ENCODE measurements at places on chromosomes 5 and 9.
A peak's percentile ranks its signal among the peaks of the same experiment; 100 is the strongest.

DNA sequence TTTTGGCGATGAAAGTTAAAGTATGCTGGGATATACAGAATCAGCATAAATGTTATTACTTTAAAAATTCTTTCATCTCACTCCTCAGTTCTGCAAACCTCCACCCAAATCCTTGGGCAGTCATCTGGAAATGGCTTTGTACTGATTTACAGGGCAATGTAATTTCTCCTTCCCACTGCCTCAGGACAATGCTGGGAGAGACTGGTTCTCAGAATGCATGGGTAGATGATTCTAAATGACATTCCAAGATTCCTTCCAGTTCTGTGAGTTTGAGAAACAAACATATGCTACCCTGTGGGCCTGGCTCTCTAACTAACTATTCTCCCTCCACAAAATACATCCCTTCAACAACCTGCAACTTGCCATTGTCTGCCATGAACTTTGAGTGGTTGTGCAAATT, 7.5 kb upstream of the PSAT1 start:
- no peak for DNase-seq

DNA sequence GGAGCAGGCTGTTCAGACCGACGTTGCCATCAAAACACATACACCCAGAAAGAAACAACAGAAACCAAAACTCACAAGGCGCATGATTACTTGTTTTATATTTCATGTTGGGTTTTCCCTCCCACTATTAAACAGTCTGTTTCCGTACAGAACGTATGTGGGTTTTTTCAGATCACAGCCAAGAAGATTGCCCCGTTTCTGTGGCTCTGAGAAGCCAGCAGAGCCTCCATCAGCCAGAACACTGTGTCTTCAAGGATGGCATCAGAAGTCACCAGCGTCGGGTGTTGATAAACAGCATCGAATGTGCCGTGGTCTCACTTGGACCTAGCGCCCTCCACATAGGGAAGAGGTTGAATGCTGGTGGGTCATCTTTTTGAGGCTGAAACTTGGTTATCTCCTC, 42.8 kb downstream of the FAM78A start:
- DNase-seq = no peak

DNA sequence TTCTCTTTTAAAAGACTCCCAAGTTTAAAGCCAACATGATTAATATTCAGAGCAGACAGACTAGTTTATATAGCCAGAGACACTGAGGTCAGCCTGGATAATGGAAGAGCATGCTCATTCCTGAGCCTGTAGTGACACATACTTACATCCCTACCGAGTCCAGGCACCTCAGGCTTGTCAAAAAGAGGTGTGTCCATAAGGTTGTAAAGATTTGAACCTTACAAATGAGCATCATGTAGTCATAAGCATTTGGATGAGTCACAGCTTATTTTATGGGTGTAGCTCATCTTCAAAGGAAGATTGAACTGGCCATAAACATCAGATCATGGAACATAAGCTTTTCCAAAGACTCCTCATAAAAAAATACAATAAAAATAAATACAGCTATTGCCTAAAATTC, 333.5 kb downstream of the EFNA5 start:
- no peak for DNase-seq

- DNase-seq = peak; percentile 37
Measured at GRCh38 chr5:129899454-129899853, 4.8 kb upstream of the CHSY3 start.

DNA sequence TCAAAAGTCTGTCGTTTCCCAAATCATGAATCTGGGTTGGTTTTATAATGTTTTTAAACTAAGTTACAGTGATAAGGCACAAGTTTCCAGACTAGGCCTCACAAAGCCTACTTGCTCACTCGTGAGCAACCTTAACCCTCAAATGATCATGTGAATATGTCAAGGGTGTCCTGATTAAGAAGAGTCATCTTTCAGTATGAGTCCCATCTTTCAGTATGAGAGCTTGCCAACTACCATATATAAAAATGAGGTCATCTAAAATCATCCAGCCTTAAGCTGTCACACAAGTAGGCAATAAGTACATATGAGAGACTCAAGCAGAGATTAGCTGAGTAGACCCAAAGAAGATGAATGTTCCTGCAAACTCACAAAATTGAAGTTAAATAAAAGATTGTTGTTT, 668.4 kb upstream of the FAM174A start:
- no peak for DNase-seq

DNA sequence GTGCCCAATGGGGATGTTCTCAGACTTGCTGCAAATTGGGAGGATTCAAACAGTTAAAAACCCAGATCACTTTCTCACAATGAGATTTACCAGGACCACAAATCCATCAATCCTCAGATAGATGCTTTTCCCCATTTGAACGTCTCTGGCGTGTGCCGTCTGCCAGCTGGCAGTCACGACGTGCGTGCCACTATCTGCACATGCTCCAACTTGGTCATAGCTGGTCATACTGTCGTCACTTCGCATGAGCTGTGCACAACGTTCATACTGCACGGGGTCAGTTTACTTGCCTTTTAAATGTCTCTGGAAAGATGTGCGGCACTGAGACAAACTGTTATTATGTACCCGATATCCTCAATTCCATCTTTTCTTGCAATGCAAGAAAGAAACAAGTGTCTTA, 118.3 kb upstream of the RAPGEF1 start:
- DNase-seq = no peak

GRCh38 chr9:121840838-121841760, 189.7 kb downstream of the DAB2IP start:
- DNase-seq = no peak

- no peak for DNase-seq
Measured at GRCh38 chr5:37954561-37954960, 114.7 kb upstream of the GDNF start.

DNA sequence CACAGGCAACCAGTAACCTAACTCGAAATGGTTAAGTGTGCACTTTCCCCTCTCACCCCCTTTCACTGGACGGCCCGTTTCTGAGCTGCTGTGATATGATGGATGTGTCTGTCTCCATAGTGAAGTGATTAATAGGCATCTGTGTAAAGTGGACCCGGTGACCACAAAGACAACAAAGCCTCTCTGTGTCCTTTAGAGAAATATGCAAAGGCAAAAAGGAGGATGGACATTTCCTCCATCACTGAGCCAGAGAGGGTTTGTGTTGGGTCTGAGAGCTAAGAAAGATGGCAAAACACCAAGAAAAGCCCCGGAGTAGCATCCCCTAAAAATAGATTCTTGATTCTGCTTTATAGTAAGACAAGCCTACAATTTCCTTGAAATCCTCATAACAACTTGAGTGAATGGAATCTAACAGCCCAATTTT, 120.6 kb downstream of the SEMA6A start:
- no peak for DNase-seq

- no peak for DNase-seq
Measured at GRCh38 chr9:85978496-85978895, 37.5 kb downstream of the NAA35 start.

- no peak for DNase-seq
Measured at GRCh38 chr9:29769019-29769418, 2195.7 kb upstream of the C9orf72 start.

DNA sequence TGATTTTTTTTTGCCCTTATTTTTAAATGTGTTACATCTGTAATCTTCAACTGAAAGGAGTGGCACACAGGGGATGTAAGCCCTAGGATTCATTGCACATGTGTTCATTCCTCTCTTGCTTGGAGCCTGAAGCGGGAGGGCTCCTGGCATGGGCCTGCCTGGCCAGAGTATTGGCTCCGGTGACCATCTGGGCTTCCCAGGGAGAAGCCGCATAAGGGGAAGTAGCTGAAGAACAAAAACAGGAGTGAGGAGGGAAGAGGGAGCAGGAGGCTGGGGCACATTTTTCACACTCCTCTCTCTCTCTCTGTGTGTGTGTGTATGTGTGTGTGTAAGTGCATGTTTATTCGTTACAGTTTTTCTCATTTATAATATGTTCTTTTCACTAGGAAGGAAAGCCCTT, 269.9 kb downstream of the PRR16 start:
- DNase-seq = peak; percentile 22

- DNase-seq = no peak
Measured at GRCh38 chr5:1251678-1252580, 26.7 kb downstream of the SLC6A18 start.

DNA sequence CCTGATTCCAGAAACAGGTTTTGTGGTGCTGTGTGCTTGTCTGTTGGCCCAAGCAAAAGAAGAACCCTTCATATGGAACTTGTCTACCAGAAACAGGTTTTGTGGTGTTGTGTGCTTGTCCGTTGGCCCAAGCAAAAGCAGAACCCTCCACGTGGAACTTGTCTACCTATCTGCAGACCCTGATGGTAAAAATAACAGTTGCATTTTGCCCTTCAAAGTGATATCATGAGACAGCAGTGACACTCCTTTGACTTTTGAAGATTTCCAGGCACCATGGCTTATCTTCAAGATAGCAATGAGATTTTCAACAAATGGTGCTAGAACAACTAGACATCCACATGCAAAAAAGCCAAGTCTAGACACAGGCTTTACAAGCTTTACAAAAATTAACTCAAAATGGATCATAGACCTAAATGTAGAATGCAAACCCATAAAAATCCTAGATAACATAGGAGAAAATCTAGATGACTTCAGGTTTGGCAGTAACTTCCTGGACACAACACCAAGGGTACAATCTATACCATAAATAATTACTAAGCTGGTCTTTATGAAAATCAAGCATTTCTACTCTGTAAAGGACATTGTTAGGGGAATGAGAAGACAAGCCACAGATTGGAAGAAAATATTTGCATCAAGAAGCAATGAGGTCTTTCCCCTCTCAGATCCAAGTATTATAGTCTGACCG, 16.8 kb downstream of the MACROH2A1 start:
- no peak for DNase-seq

- no peak for DNase-seq
Measured at GRCh38 chr5:56207537-56207936, 25.6 kb downstream of the ANKRD55 start.

GRCh38 chr5:160263326-160263855, 34.1 kb downstream of the FABP6 start:
- no peak for DNase-seq

GRCh38 chr9:107838766-107839165, 349.2 kb upstream of the KLF4 start:
- no peak for DNase-seq

- peak; percentile 12 for DNase-seq
Measured at GRCh38 chr5:90968319-90968718, 409.7 kb downstream of the ADGRV1 start.

GRCh38 chr9:114968671-114969070, 38.3 kb upstream of the TNFSF8 start:
- peak; percentile 65 for DNase-seq

DNA sequence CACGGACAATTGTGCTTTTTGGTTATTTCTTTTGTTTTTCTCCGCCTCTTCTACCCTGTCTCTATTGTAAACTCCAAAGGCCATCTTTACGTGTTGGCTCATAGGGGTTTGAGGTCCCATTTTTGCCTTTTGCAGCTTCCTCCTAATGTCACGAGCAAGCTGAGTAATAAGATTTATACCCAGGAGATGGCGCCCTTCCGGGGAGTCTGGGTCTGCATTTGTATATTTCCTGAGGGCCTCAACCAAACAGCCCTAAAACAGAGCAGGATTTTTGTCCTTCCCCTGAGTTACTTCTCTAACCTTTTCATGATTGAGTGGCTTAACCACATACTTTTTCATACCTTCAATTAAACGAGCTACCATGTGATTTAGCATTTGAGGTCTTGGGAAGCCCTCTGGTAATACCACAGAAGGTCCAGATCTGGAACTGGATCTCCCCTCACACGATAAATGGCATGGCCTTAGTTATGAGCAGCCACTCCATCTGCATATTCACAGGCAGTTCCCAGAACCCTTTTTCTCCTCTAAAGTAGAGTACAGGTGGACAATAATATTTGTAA, 11.2 kb upstream of the CFAP95 start:
- DNase-seq = peak; percentile 20

GRCh38 chr9:69089491-69089890, 53.9 kb downstream of the FXN start:
- no peak for DNase-seq

GRCh38 chr9:135956802-135957174, 4.4 kb downstream of the UBAC1 start:
- DNase-seq = no peak

DNA sequence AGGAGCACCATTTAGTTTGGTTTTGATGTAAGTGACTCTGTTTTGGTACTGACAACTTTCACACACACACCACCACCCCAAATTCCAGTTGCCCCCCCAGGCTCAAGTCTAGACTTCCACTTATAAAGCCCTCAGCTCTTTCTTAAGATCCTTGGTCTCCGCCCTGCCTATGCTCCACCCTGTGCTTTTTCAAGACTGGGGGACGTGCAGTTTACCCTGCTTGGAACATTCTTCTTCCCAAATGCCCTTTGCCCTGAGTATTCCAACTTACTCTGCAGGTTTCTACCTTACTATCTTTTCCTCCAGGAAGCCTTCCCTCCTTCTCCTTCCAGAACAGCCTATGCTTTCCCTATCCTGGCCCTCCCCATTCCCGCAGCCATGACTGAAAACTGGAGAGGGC, 1.5 kb upstream of the TRIM14 start:
- no peak for DNase-seq

- no peak for DNase-seq
Measured at GRCh38 chr9:15353892-15354291, 46.9 kb upstream of the TTC39B start.

DNA sequence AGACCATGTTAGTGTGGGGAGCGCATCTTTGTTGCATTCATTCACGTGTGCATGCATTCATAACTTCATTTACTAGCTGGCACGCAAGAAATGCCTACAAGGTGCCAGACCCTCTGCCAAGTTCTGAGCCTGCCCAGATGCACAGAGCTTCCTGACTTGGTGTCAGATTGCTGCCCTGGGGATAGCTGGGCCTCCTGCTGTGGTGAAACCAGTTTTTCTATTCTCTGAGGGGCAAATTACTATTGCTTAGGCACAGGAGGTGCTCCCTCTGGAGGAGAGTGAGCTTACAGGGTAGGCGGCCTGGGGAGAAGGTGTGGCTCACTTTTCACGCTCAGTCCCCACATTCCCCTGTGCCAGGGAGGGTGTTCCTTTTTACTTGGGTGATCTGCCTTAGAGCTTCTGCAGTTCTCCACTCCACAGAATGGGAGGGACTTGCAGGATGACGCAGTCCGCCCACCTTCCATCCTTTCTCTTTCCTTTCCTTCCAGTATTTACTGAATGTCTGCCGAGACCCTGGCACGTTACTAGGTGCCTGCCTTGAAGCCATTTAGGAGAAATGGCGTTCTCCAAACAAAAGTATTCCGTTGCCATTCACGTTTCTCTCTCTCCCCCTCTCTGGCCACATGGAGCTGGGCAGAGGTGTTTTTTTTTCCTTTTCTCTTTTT, 27.9 kb upstream of the CTNNA1 start:
- DNase-seq = peak; percentile 28

DNA sequence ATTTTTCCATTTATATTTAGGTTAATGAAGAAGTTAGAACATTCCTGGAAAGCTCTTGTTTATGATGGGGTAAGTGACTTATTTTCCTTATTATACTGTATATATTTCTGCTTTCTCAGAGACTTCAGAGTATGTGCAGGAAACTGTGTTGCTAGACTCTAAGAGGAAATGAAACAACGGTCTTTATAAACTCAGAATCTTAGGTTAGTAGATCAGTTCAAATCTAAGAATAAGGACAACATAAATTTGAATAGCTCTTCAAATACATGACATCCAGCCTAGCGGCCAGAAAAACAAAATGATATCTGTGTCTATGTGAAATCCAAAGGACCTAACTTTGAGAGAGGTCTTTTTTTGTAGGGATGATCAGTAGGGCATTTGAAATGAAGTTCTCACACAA, 94.3 kb downstream of the PRKACG start:
- DNase-seq = no peak

GRCh38 chr5:74596927-74597326, 43.6 kb downstream of the ENC1 start:
- DNase-seq = no peak
